Left renal cortex interstitium (tissue), 4 donors: ENCODE measurements at places on chromosomes 7 and 10. TPM values are rescaled to one million over a fixed set of nuclear protein-coding genes. Genes with fewer than 3 reads are reported as not detected.
A peak's percentile ranks its signal among the peaks of the same experiment; 100 is the strongest.

The NUTM2E gene
- not detected for polyA plus RNA-seq

The CHCHD1 gene
- polyA plus RNA-seq, result 49.6 TPM

The IKZF1 gene
- 1.6 TPM for polyA plus RNA-seq

The MLXIPL gene
- polyA plus RNA-seq, result 3.2 TPM

DNA sequence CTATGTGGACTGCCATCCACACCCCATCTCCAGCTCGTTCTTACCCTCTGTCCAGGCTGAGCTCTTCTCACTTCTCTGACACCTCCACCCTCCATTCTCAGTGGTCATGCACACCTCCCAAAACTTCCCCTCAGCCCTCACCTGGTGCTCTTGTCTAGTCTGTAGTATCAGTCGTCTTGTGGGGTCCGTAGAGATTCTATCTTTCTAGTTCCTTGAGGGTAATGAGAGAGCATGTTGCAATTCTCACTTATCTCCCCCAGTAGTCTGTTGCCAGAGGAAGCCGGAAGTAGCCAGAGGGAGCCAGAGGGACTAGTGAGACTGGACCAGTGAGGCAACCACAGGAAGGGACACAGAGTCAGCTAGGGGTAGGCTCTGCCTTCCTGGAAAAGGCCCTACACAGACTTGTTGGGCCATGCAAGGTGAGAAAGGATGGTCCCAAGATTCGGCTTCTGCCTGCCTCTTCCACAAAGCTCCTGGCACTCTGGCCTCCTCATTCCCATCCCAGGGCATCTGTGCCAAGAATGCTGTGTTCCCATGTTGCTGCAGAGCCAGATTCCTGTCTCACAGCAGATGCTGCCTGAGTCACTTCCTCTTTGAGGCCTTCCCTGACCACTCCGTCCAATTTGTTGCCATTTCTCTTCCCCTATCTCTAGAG lies 50.6 kb upstream of the DUSP5 start:
- no peak for DNase-seq

DNA sequence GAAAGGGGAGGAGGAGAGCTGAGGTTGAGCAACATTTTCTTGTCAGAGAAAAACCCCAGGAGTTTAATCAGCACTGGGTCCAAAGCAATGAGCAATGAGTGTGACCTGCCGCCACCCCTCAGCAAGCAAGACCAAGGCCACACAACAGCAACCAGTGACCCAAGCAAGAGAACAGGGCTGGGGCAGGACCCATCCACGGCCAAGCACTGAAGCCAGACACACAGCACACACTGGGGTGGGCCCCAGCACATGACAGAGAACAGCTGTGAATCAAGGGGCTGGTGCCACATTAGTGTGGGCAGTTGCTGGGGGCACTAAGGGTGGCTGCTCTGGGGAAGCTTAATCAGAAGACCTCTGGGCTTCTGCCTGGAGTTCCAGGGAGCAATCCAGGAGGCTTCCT lies 16.2 kb downstream of the TMEM72 start:
- DNase-seq, result no peak

- DNase-seq, result no peak
Measured at GRCh38 chr7:25834050-25834449, 317.9 kb upstream of the NFE2L3 start.

DNA sequence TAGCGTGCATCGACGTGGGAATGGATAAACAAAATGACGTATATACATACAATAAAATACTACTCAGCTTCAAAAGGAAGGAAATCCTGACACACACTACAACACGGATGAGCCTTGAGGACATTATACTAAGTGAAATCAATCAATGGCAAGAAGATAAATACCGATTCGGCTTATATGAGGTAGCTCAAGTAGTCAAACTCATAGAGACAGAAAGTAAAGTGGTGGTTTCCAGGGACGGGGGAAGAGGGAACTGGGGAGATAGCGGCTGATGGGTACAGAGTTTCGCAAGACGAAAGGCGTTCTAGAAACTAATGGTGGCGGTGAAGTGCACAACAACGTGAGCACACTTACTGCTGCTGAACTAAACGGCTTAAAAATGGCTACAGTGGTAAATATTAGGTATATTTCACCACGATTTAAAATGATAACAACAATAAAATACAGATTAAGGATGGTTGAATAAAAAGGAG lies 516.7 kb downstream of the PARD3 start:
- no peak for DNase-seq

GRCh38 chr10:131453721-131454634 lies 142.5 kb upstream of the TCERG1L start:
- peak; percentile 85 for DNase-seq

DNA sequence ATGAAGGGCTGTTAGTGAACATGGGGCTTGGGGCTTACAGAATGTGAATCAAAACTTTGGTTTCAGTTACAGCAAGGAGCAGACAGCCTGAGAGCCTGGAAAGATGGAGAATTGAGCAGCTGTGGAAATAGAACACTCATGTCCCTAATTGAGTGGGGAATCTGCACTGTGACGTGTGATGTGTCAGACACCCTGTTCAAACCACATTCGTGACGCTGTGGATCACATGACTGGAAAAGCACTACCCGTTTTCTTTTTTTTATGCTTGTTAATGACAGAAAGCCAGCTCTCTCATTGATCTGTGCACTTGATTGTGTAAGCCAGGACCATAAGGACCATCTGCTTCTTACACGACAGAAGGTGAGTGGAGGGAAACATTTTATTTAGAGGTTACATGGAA lies 15.1 kb upstream of the TBX20 start:
- no peak for DNase-seq

DNA sequence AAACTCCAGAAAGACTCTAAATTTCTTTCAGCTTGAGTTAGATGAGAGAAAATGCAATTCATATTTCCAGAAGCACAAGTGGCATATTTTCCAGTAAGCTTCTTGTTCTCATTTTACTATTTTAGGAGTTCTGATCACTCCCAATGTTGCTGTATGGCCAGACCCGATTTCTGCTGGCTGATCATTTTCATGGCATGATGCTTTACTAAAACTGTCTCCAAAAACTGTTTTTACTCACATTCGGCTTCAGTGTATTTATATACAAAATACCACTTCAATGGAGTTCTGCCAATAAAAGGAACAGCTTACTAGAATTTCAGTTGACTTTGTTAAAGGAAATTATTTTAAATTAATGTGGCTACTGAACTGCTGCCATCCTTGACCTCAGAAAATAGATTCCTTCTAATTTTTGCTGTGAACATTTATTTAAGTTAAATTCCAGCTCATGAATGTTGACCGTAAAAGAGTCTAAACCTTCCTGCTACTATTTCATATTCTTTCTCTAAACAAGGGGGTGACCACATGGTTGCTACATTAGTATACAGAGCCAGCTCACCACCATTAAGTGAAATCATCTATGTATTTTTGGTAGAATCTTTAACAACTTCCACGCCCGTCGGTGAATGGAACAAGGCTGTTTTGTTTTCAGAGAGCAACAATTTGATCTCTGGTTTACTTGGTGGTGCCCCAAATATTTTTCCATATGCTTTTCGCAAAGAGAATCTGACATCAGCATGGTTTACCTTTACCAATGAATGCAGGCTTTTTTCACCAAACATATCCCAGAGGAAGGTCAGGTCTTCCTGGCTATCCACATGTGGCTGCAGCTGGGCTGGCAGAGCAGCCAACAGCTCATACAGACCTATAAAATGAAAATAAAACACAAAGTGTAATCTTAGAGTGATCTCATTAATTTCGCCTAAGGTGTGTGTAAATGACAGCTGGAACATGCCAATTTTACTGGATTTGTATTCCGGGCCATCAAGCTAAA lies 101.2 kb downstream of the MPP7 start:
- no peak for DNase-seq

GRCh38 chr10:33111488-33112051 lies 153.5 kb upstream of the ITGB1 start:
- no peak for DNase-seq

DNA sequence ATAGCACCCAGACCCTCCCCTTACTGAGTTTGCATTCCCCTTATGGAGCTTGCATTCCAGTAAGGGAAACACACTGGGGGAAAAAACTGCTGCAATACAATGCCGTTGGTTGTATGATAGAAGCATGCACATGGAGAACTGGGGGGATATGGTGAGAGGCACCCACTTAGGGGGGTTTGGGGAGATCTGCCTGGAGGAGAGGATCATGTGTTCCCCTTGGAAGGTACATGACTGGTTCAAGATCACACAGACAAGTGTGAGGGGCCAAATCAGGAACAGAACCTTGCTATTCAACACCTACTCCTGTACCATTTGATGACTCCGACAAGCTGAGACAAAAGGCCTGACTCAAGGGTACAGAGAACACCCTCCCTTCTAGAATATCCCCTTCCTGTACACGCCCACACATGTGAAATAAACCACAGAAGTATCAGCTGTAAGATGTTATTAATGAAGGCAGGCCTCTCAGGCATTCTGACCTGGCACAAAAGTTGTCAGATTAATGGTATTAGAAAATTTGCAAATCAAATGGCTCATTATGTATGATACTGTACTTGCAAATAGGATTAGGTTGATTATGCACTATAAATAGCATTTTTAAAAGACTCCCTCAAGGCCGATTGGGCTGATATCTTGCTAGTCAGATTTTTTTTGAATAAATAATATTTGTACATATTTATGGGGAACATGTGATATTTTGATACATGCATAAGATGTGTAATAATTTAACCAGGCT lies 122.2 kb downstream of the NPY start:
- no peak for DNase-seq

- no peak for DNase-seq
Measured at GRCh38 chr10:10730471-10731043, 287.1 kb upstream of the CELF2 start.

DNA sequence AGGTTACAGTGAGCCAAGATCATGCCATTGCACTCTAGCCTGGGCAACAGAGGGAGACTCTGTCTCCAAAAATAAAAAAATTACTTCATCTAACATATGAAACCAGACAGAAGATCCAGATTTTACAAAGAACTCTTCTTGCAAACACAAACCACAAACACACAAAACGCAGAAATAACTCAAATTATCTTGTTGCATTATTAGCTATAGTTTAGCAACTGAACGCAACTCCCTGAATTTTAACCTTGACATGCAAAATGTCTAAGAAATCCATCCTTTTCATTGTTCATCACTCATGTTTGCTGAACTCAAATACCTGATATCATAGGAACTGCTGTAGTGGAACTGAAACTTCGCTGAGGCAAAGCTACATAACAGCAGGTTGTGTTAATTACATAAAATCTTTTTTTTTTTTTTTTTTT lies 64.1 kb downstream of the MICU1 start:
- DNase-seq, result no peak

DNA sequence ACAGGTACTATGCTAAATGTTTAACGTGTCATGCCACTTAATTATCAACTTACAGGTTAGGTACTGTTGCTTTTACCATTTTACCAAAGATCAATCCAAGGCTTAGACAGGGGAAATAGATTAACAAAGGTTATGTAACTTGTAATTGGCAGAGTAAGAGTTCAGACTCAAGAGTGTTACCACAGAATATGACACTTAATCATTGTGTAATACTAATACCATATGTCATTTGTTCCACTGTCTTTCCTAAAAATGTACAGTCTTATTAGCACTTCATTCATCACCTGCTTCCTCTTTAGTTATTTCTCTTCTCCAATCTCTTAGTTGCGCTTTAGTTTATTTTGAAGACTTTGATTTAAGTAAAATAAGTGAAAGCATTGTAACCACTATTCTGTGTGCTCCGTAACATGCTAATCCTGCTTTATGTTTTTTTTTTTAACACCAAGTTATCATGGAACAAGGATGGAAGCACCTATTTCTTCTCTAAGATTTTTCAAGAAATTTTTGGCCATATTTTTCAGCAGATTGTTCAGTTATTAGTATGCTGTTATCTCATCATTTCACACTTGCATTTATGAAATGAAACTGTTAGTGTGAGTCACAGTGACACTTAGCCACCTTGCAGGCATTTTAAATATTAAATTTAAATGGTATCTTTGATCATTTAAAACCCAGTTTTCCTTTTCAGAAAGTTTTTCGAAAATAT lies 197.3 kb downstream of the PHF14 start:
- DNase-seq, result no peak

DNA sequence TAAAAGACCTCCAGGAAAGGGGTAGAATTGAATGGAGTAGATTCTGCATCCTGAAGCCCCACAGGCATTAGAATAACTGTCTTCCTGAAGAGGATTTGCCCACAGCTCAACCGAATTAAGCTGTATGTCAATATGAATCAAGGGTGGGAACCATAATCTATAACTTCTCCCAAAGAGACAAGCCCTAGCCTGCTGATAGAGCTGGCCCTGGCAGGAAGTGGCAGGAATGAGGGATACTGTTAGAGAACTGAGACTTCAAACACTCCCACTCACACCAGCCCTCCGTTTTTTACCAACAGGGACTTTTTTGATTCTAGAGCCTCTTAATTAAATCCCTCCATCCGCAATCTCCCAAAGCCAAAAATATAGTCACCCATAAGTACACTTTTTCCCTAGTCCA lies 12.2 kb upstream of the DUSP5 start:
- DNase-seq, result no peak

DNA sequence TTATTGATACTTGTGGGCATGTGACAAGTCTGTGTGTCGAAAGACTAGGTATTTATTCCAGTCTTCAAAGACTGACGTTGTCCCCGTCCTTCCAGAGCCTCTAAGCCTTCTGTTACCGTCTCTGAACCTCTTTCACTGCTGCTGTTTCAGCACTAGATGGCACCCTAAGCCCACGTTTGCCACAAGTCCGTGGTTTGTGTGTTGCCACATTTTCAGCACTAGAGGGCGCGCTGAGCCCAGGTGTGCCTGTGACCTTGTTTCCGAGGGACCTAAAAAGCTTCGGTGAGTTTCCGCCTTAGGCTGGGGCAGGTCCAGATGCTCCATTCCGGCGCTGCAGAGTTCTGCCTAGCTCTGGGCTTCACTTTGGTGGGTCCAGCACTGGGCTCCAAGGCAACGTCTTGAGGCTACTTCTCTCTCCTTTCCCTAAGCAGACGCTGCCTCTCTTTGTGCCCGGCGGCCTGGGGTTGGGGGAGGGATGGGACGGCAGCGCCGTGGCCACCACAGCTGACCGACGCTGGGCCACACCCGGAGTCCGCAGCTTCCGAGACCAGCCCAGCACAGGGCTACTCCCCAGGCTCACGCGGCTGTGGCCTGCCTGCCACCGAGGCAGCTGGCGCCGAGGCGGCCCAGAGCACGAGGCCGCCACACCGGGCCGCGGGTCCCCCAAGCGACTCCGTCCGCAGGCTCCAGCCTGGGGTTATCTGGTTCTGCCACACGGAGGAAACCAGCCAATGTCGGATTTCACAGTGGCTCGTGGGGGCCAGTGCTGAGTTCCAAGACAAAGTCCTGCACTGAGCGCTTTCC lies 520.2 kb downstream of the REEP3 start:
- DNase-seq, result peak; percentile 52

- DNase-seq, result no peak
Measured at GRCh38 chr7:90690159-90690858, 94.2 kb downstream of the CDK14 start.
